Lung microvascular endothelial cell (primary cell): ENCODE measurements at places on chromosomes 2 and 18. TPM values are rescaled to one million over a fixed set of nuclear protein-coding genes. Genes with fewer than 3 reads are reported as not detected.

Gene EFR3B
- total RNA-seq = 0.65 and 1.4 TPM in 2 replicates

Gene FHL2
- 31.4 and 32.9 TPM in 2 replicates for total RNA-seq

Gene LONRF2
- under 0.01 TPM in 1 of 2 replicates, not detected in the other for total RNA-seq

Gene ARHGAP15
- not detected in 2 replicates for total RNA-seq

Gene CABYR
- 0.60 and 0.65 TPM in 2 replicates for total RNA-seq

Gene UGT1A4
- total RNA-seq = not detected in 2 replicates

Gene PLCL1
- 0.20 and 1.7 TPM in 2 replicates for total RNA-seq

Gene CHRND
- not detected in 2 replicates for total RNA-seq

Gene G6PC2
- total RNA-seq = not detected in 2 replicates

Gene XRCC5
- 163 and 183 TPM in 2 replicates for total RNA-seq

Gene FABP1
- total RNA-seq = not detected in 2 replicates

Gene ARHGAP28
- total RNA-seq = 0.79 and 1.5 TPM in 2 replicates

Gene RAB27B
- under 0.01 TPM in 1 of 2 replicates, not detected in the other for total RNA-seq

Gene ASPRV1
- under 0.01 TPM in 2 replicates for total RNA-seq

Gene CD28
- total RNA-seq = under 0.01 and 0.20 TPM in 2 replicates

Gene APCDD1
- not detected in 2 replicates for total RNA-seq

Gene CNGA3
- not detected in 2 replicates for total RNA-seq

Gene UCN
- 0.40 and 0.44 TPM in 2 replicates for total RNA-seq

Gene COL6A3
- total RNA-seq = 1.8 and 3.3 TPM in 2 replicates

Gene C2orf81
- total RNA-seq = under 0.01 TPM in 1 of 2 replicates, not detected in the other

Gene NAT8
- not detected in 2 replicates for total RNA-seq

Gene MYOM1
- total RNA-seq = 1.1 and 8.7 TPM in 2 replicates

Gene SLC9A4
- not detected in 2 replicates for total RNA-seq

Gene ZNF521
- total RNA-seq = 74.3 and 130 TPM in 2 replicates

Gene HRH4
- not detected in 2 replicates for total RNA-seq

Gene STAT4
- 0.22 and 0.40 TPM in 2 replicates for total RNA-seq

Gene GREB1
- total RNA-seq = under 0.01 and 0.20 TPM in 2 replicates

Gene PASK
- total RNA-seq = 4.4 and 8.7 TPM in 2 replicates

Gene ABCB11
- total RNA-seq = under 0.01 TPM in 1 of 2 replicates, not detected in the other

Gene POU3F3
- total RNA-seq = not detected in 2 replicates

Gene ZBTB14
- total RNA-seq = 7.8 and 11.3 TPM in 2 replicates

Gene UGT1A8
- not detected in 2 replicates for total RNA-seq

Gene CYP1B1
- total RNA-seq = 0.20 TPM in 1 of 2 replicates, not detected in the other
